ENCODE measurements at places on chromosomes 16 and 17.
A peak's percentile ranks its signal among the peaks of the same experiment; 100 is the strongest.

- DNase-seq: no peak
Observed at GRCh38 chr17:31820691-31821435, 38.2 kb downstream of the COPRS start.

DNA sequence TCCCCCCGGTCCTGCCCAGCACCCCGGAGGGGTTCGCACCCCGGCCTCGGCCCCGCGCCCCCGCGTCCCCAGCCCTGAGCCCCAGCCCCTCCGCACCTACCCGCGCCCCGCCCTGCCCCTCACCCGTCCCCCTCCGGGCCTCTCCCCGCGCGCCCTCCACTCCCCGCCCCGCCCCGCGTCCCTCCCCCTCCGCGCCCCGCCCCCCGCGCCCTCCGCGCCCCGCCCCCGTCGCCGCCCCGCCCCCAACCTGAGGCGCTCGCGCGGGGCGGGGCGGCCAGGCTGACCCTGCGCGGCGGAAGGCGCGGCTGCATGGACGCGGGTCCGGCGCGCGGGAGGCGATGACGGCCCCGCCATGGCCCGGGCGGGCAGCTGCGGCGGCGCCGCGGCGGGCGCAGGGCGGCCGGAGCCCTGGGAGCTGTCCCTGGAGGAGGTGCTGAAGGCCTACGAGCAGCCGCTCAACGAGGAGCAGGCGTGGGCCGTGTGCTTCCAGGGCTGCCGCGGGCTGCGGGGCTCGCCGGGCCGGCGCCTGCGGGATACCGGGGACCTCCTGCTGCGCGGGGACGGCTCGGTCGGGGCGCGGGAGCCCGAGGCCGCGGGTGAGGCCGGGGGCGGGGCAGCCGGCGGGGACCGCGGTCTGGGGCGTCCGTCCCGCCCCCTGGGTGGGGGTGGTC, at the start of gene SPIRE2:
SPIRE2 (plus strand) TSS at position 277 of the 671 bp plus-strand sequence; CDS start at position 353, 76 bp downstream.
- DNase-seq: peak; percentile 84

DNA sequence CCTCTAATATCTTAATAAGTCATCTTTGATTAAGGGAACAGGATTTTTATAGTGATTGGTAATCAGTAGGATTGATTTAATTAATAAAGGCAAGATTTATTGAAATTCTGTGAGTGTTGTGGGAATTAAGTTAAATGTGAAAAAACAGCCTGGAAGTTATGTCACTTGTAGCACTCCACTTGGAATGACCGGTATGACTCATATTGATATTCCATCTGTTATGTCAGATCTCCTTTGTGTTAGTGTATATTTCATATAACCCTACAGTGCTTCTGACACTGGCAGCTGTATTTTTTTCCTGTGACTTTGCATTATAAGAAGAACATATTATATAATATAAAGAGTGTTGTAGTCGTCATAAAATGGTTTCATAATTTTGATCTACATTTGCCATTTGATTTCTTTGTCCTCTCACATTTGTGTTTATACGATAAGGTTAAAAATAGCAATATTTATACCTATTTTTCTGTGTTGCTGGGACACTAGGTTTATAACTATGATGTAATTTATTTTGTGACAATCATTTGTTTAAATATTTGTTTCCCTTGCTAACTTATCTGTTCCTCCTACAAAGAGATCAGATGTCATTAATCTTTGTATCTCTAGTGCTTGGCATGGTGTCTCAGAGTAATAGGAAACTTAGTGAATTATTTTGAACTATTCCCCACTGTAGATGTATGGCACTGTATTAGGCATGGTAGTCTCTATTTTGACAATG, 249.0 kb downstream of the BCAS3 start:
- no peak for DNase-seq

DNA sequence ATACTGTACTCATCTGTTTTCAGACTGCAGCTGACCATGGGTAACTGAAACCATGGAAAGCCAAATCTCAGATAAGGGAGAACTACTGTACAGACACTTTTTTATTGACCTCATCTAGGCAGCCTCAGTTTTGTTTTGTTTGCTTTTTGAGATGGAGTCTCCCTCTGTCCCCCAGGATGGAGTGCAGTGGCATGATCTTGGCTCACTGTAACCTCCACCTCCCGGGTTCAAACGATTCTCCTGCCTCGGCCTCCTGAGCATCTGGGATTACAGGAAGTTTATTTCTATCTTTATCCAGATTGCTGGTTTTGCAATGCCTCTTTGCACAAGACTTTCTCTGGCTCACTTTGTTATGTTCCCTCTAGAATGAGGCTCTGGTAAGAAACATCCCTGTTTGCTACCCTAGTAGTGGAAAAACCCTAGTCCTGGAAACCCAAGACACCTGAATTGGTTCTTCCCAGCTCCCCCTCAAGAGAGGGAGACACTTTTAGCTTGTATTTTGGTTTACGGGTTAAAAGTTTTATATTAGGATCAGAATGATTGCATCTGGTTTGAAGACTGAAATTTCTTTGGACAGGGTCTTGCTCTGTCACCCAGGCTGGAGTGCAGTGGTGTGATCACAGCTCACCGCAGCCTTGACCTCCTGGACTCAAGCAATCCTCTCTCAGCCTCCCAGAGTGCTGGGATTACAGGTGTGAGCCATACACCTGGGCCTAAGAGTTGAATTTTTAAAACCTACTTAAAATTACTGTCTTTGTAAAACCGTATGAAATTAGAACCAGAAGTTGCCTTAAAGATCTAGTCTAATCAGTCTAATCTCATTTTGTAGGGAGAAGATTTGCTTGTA, 38.9 kb downstream of the ZNF207 start:
- DNase-seq: no peak

- DNase-seq: no peak
Observed at GRCh38 chr16:50644729-50645128, 36.4 kb downstream of the SNX20 start.

GRCh38 chr16:89607937-89608740, 5.3 kb upstream of the DPEP1 start:
- DNase-seq: no peak

DNA sequence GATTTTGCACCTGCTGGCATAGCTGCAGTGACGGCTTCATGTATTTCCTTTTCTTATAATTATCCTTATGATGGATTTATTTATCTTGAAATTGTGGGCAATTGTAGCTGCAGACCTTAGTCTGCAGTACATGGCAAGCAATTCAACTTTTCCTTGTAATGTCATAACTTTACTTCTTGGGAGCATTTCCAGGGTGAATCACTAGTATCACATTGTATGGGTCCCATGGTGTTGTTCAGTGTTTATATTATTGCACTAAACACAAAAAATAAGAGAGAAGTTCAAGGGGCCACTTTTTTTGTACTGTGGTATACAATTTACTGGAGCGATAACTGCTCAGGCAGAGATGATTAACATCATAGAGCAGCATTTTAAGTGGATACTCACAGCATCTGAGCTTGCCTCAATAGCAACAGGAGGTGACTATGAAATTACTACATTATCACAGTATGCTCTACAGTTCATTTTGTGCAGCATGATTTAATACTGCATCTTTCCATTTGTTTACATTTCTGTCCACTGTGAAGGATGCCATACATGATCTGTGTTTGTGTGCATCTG, 169.5 kb downstream of the STX8 start:
- DNase-seq: no peak

Data from activated CD8-positive, alpha-beta memory T cell treated with anti-CD3 and anti-CD28 coated beads for 24 hours (primary cell).